WTC11 (cell line): ENCODE measurements at places on chromosomes 13 and 19. TPM values are rescaled to one million over a fixed set of nuclear protein-coding genes. Genes with fewer than 3 reads are reported as not detected.

DNA sequence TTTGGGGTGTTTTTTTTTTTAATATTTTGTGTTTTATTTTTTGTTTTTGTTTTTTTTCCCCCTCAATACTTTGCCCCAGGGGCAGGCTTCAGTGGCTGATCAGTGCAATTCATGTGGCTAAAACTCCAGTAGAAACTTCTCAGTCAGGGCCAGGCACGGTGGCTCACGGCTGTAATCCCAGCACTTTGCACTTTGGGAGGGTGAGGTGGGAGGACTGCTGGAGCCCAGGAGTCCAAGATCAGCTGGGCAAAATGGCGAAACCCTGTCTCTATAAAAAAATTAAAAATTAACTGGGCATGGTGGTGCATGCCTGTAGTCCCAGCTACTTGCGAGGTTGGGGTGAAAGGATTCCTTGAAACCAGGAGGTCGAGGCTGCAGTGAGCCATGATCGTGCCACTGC is 17.4 kb upstream of the ATP8A2 start:
- DNase-seq = no peak

DNA sequence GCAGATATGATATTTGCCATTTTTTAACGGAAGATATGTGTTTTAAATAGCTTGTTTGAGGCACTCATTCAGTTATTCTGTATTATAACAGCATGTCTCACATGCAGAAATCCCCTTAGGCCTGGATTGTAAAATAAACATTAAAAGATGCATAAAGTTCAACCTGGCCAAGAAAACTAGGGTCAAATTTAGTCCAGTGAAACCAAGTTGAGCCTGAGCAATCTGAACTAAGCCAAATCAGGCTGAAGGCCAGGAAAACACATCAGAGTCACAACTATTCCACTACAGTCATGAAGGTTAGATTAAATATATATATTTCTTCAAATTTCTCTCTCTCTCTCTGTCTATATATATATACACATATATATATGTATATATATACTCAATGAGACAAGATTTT is 504.8 kb downstream of the SLITRK1 start:
- no peak for DNase-seq

The ACP7 gene
- 0.09 to 0.11 TPM (median 0.11 TPM) in 3 replicates for total RNA-seq

The PCDH17 gene
- total RNA-seq = 0.85 to 1.1 TPM (median 0.89 TPM) in 3 replicates

The URAD gene
- not detected in 3 replicates for total RNA-seq

The KLK7 gene
- total RNA-seq = 0.66 to 0.87 TPM (median 0.78 TPM) in 3 replicates

The ATXN8OS gene
- not detected in 3 replicates for total RNA-seq

The ZBTB32 gene
- 0.11 to 0.34 TPM (median 0.18 TPM) in 3 replicates for total RNA-seq

The NCR1 gene
- 4.3 to 7.9 TPM (median 7.2 TPM) in 3 replicates for total RNA-seq
